ENCODE measurements at places on chromosomes 7 and 10.

DNA sequence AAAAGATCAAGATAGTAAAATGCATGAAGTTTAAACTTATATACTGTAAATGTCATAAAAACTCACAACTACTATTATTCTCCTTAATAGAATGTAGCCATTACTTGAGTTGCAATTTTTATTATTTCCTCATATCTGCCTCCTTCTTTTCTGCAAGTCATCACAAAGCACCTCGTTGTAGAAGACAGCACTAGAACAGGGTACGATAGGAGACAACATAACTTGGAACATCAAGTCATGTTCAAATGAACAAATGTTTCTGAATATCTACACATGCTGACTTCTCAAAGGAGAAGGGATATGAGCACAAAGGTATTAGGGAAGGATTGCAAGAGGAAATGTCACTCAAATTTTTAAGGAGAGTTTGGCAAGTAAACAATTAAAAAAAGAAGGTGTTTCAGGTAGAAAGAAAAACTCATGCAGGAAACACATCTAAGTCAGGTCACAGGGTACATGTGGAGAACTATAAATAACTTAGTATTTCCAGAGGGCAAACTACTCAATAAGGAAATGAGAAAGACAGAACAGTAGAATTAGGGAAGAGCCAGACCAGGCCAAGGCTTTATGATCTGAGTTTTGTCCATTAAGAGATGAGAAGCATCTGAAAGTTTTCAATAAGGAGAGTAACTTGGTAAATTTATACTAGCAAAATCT lies 186.7 kb downstream of the CRPPA start:
- no peak for DNase-seq

GRCh38 chr10:33719005-33719703 lies 384.7 kb upstream of the NRP1 start:
- DNase-seq = no peak

- no peak for DNase-seq
Observed at GRCh38 chr7:47408675-47409074, 173.2 kb downstream of the TNS3 start.

DNA sequence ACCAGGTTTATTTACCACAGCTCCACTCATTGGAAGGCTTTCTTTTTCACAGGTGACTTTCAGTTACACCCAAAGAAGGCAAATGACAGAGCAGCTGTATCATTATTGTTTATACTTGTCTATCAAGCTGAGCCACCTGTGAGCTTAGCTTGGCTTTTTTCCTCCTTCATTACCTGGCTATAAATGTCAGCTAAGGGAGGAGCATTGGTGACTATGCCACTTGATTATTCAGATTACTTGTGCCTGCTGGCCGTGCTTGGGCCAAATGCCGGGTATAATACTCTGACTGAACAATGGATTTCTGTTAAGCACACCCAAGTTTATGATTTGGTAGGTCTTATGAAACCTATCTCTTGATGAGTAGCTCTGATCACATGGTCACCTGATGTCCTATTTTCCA lies 9.9 kb upstream of the GNAT3 start:
- DNase-seq = peak; percentile 39

- peak; percentile 71 for DNase-seq
Observed at GRCh38 chr7:27739301-27739908, 557 bp upstream of the TAX1BP1 start.

DNA sequence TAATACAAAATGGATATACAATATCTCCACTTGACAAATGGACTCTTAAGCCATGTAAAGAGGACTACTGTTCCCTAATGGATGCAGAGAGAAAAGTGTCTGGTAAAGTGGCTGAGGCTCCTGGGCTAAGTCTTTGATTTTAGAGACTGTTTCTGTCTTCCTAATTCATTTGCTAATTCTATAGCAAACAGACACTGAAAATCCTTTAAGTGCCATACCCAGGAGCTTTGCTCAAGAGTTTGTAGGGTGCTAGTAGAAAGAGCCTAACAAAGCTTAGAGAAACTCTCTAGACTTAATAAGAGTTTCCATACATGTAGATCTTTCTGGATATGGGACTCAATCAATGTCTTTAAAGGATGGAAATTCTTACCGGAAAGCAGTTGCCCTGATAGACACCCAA lies 16.7 kb downstream of the CEP55 start:
- DNase-seq = no peak

DNA sequence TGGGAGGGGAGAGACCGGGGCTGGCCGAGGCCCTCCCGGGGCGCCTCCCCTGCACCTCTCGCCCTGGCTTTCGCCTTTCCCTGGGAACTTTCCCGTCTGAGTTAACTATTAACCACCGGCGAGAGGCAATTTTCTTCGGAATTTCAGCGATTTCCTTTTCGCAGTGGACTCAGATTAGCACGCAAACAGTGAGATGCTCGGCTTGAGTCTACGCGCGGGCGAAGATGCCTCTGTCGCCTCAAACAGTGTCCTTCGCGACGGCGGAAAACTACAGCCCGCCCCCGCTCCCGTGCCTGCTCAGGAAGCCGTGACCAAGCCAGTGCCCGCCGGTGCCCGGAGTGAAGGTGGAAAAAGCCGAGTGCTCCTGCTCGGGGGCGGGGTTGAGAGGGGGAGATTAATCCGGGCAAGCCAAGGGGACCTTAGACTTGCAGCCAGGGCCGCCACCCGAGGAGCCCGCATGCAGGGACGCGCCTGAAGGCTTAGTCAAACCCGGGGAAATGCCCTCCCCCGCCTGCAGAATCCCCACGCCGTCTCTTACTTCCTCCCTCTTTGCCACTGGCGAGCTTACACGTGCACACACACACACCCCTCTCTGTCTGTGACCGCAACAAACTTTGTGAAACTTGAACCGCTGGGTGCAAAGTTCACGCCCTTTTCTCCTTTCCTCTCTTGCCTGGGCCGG lies 14.5 kb upstream of the PAX2 start:
- DNase-seq = no peak

GRCh38 chr10:10819206-10819856 lies 198.3 kb upstream of the CELF2 start:
- no peak for DNase-seq

DNA sequence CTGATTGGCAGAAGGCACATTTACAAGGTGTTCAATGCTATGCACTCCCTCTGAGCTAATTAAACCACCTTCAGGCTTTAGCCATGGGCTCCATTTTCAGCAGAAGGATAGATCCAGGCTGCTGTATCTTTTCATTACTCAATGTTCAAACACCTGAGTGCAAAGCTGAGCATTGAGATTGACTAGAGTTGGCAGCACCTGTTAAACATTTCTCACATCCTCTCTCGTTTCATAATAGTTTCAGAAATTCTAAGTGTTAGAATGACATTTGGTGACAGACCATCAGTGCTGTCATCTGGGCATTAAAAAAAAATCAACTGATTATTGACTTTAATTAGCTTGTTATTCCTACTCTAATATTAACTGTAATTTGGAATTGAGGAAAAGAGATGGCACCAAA lies 187.1 kb upstream of the SEMA3E start:
- peak; percentile 11 for DNase-seq

GRCh38 chr10:3480281-3480989 lies 304.6 kb downstream of the KLF6 start:
- DNase-seq = no peak

- no peak for DNase-seq
Observed at GRCh38 chr7:29156907-29157452, 10.6 kb upstream of the CPVL start.

- no peak for DNase-seq
Observed at GRCh38 chr10:121800831-121801230, 127.0 kb downstream of the ATE1 start.

- DNase-seq = no peak
Observed at GRCh38 chr10:98649170-98649569, 202.4 kb upstream of the HPS1 start.

DNA sequence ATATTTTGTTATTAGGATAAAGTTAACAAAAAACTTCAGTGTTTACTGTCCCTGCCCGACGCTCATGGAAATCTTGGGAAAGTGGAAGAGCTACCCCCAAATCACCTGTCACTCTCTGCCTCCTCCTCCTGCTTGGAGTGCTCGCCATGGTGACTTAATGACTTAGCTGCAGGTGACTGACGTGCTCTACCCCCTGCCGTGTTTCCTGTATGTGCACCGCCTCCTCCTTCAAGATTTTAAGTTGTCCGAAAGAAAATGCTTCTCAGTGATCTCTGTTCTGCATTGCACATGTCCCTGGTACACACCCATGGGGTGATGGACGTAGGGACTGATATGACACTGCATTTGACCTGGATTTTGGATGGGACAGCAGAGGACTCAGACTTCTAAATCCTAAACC lies 338.8 kb upstream of the SHH start:
- no peak for DNase-seq

GRCh38 chr10:95242581-95243317 lies 48.1 kb downstream of the PDLIM1 start:
- DNase-seq = peak; percentile 38

DNA sequence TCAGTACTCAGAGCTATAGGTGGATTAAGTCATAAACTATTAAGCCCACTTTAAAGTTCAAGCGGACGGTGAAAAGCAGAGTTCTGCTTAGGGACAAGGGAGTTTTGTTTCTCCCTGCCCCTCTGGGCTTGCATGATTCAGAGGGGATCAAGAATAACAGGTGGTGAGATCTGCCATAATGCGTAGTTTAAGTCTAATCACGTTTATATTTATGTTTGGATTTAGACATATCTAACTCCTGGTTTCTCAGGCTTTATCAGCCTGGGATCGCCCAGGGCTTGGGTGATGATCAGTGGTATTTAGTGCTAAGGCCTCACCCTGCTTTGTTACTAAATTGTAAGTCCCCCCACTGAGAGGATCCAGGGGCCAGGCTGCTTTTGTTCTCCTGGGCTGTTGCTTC lies 335.4 kb upstream of the NRP1 start:
- no peak for DNase-seq

- DNase-seq = peak; percentile 79
Observed at GRCh38 chr7:140653319-140654108, 12.9 kb upstream of the DENND2A start.

- DNase-seq = no peak
Observed at GRCh38 chr10:28410420-28411135, 107.7 kb upstream of the MPP7 start.

DNA sequence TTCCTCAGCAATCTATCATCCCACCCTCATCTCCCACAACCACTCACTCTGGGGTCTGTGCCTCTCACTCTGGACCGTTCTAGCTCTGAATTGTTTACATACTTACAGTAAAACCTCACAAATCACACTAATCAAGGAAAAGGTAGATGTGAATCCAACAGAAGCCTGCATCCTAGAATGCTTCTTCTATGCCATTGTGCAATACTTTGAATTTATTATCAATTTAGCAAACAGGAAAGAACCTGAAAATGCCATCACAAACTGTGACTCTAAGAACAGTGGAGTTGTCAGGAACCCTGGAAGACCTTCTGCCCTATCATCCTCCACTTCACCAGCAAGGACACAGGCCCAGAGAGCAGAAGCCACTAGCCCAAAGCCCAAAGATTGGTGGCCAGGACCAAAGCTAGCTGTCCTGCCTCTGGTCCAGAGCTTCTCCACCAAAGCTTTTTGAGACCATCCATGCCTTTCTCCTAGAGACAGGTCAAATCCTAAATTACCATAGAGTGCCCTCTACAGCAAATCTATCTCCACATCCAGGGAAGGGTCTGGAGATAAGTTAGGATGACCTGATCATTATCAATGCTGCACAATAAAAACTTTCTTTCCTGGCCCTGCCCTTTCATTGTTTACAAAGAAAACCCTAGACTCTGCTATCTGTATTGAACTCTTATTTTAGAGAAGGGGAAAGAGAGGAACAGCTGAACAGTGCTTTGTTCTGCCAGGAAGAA lies 2.4 kb downstream of the SORBS1 start:
- no peak for DNase-seq

DNA sequence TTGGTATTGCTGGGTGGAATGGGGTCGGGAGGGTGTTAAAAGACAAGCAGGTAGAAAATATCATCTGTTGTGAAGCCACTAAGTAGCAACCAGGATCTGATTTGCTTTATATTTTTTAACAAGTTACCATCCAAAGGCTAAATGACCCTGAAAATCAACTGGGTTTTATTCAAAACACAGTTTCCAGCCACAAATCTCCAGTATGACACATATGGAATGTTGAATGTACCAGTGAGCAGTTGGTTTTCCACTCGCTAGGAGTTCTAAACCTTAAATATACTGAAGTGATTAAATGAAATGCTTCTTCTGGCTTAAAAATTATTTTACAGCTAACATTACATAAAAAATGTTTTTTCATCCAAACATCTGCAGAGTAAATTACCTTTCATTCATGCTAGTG lies 112.5 kb downstream of the PDE1C start:
- no peak for DNase-seq

DNA sequence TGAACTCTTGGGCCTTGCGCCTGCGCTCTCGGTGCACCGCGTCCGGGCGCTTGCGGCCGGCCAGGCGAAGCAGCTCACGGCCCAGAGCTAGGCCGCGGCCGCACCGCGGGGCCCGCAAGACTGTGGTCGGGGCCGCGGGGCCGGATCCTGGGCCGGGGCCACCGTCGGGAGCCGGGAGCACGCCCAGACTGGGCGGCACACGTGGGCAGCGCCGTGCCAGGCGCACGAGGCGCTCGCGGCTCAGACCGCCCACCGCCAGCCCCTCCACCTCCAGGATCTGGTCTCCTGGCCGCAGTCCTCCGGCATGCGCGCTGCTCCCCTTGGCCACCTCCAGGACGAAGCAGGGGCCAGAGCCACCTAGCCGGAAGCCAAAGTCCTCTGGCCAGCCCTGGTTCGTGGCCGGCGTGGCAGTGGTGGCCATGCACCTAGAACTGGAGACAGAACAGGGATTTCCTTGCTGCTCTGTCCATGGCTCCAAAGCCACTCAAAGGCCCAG lies at the start of gene GRID2IP:
Gene GRID2IP (minus strand): TSS at position 446 of the 496 bp plus-strand sequence. CDS start 25 bp downstream, at position 421.
- no peak for DNase-seq

DNA sequence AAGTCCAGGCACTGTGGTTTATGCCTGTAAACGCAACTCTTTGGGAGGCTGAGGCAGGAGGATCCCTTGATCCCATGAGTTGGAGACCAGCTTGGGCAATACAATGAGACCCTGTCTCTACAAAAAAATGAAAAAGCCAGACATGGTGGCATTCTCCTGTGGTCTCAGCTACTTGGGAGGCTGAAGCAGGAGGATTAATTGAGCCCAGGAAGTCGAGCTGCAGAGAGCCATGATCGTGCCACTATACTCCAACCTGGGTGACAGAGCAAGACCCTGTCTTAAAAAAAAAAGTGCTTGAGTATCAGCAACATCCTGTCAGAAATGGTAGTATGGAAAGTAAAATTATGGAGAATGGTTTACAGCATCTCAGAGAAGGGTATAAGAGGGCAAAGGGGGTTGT lies 11.6 kb downstream of the APBB1IP start:
- no peak for DNase-seq

DNA sequence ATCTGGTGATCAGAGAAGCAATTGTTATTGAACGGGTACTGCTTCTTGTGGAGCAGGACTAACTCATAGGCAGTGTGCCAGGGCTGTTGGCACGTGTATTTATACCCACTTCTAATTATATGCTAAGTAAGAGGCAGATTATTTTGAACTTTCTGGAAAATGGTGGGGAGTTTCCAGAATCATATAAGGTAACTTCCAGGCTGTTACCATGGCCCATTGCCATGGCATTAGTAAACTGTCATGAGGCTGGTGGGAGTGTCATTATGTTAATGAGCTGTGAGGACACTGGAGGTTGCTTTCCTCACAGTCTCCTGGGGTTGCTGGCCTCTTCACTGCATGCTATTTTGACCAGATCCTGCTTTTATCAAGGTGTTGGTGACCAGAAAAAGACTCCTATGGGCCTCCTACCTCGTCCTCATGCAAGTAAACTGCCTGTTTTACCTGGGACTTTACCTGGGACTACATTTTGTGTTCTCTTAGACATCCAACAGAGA lies 122.6 kb downstream of the KCND2 start:
- no peak for DNase-seq

Measured in NCI-H146 (cell line).